ENCODE measurements at places on chromosomes 1 and 21.

GRCh38 chr1:23200883-23201282 is 16.4 kb downstream of the HTR1D start:
- DNase-seq = no peak

DNA sequence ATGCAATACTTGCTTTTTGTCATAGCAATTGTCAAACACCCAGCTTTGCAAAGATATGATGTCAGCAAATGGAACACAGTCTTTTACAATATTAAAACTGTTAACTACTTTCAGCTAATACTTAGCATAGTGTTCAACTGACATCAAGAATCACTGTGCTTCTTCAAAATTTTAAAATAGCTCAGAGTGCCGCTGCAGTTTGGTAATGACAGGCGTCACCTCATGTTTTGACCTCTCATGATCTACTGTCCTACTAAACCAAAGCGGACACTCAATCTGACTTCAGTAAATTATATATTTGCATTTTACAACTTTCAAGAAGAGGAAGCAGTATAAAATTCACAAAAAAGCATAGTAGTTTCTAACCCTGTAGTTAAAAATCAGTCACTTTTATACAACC is 2.0 kb downstream of the FMO1 start:
- DNase-seq = no peak

DNA sequence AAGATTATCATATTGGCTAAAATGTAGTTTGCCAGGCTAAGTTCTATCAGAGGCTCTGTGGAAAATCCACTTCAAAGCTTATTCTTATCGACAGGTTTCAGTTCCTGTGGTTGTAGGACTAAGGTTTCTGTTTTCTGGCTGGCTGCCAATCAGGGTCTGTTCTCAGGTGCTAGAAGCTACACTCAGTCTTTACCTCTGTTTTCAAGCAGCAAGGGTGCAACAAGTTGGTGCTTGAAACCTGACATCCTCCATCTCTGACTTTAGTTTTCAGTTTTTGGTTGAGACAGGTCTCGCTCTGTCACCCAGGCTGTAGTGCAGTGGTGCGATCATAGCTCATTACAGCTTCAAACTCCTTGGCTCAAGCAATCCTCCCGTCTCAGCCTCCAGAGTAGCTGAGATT is 15.3 kb upstream of the TMCO2 start:
- no peak for DNase-seq

DNA sequence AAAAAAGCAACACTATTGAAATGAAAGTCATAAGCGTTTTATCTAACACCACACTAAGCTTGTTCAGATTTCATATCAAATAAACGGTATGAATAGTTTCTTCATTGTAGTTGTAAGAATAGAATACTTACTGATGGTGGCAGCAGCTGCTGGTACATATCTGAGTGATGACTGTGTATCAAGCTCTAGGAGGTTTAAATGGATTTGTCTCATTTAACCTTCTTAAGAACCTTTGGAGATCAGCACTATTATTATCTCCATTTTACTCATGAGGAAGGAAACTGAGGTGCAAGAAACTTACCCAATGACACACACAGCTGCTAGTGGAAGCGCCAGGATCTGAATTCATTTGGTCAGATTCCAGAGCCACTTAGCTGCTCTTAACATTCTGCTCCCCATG is 104.0 kb downstream of the EIF4G3 start:
- DNase-seq = peak; percentile 57

DNA sequence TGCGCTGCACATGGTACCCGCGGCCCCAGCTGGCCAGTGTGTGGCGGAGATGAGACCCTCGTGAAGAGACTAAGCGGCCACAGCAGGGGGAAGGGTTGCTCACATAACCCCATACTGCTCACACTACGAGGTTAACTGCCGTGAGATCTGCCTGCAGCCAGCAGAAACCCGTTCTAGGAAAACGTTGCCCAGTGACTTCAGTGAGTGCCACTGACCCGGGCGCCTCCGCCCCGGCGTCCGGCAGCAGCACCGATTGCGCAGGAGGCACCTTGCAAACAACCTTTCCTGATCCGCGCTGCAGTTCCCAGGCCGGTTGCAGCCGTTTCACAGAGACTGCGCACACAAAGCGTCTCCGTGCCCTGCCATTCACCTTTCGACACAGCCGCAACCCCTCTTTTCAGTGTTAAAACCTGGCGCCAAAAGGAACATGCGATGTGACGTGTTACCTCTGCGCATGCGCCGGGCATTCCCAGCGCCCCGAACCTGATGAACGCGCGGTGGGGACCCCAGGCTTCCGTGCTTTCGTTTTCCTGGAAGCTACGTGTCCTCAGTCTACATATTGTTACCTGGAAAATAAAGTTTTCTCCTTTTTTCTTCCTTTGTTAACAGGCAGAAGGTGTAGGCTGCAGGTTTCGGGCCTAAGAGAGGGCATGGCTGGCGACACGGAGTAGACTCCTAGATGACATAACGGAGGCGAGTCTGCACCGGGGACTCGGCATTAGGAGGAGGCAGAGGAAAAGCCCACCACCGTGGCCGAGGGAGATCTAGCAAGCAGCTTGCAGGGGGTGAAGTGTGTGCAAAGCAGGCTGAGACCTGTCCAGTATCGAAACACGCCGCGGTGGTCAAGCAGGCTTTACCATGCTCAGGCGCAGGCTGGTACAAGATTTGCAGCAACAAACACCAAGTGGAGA is 8.9 kb downstream of the VPS26C start:
- DNase-seq = peak; percentile 31

- DNase-seq = no peak
These were observed 47.5 kb downstream of the SSX2IP start for GRCh38 chr1:84642774-84643173.

GRCh38 chr1:115807723-115808122 is 33.2 kb downstream of the NHLH2 start:
- DNase-seq = peak; percentile 65

DNA sequence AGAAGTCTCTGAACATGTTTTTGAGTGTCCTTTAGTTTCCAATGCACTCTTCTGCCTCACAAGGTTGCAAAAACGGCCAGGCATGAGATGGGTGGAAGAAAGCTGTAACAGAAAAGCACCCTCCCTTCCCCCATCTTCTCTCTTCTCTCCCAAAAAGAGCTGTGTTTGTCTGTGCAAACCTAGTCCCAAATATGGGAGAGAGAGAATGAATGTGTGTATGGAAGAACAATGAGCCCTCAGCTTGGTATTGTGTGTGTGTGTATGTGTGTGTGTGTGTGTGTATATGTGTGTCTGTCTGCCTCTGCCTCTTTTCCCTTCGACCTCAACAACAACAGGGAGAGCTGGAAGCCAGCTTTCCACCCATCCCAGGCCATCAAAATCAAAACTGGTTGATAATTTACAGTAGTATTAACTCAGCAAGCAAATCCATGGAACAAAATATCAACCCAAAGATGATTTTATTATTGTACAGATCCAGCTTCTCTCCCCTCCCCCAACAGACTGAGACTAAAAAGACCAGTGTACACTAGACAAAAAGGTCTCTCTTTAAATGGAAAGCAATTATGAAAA is 1.8 kb downstream of the RERE start:
- DNase-seq = peak; percentile 37

GRCh38 chr1:188423073-188423472 is 1594.3 kb downstream of the PLA2G4A start:
- DNase-seq = no peak

GRCh38 chr1:41656068-41656467 is 171.6 kb upstream of the EDN2 start:
- DNase-seq = no peak

DNA sequence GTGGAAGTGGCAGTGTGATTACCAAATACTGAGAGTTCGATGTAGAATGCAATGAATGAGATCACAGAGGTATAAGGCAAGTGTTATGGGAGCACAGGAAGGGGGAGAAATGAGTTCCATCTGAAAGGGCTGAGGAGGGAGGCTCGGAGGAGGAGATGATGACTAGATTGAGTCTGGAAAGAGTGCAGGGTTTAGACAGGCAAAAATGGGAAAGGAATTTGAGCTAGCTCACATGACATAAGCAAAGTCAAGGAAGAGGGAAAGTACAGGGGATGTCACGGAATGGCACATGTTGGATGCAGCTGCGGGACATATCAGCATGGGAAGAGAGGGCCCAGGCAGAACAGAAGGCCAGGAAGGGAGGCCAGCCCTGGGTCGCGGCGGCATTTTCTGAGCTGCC is 132.7 kb downstream of the RUNX1 start:
- peak; percentile 42 for DNase-seq

- DNase-seq = no peak
These were observed 23.2 kb downstream of the ATP8B2 start for GRCh38 chr1:154348429-154349076.

GRCh38 chr1:5720936-5721335 is 271.3 kb downstream of the NPHP4 start:
- DNase-seq = no peak

DNA sequence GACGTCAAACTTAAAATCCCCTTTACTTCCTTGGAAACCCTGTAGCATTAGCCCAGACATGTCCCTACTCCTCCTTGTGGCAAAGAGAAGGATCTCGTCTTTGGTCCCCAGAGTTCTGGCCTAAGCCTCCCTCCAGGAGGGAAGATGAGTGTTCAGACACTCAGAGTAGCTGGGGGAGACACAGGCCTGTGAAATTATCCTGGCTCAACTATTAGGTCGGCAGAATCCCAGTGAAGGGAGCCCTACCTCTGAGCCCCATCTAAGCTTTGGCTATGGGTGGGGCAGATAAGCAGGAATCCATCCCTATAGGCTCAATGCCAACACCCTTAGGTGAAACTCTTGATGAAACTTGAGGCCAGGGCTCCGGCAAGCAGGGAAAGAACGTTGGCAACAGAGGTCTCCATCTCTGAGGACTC is 1.7 kb upstream of the SFN start:
- peak; percentile 20 for DNase-seq

GRCh38 chr1:112923959-112924349 is 32.0 kb downstream of the SLC16A1 start:
- DNase-seq = no peak

- DNase-seq = peak; percentile 77
These were observed 179.4 kb downstream of the HIVEP3 start for GRCh38 chr1:41739061-41739955.

DNA sequence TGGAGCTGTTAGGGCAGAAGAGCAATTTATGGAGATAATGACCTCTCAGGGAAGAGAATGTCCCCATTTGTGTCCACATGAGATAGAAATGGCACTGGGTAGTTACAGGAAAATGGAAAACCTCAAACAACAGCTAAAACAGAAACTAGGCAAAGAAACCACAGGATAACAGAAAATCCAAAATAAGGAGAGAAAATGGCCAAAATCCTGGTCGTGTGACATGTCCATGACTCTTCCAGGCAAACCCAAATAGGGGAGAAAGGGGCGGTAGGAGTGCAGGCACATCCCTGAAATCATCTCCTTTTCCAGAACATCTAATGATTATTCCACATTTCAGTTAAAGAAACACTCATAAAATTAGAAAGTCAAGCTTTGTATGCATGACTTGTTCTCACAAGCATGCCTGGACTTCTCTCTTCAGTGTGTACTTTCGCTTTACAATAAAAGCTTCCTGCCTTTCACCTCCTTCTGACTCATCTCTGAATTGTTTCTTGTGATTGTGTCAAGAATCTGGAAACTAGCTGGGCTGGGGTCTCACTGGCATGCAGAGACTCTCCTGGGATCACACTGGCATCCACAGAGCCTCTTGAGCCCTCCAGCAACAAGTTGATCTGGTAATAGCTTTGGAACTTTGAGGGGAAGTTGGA is 171.4 kb upstream of the ZP4 start:
- no peak for DNase-seq

- no peak for DNase-seq
These were observed 23.5 kb upstream of the LRRC47 start for GRCh38 chr1:3819771-3820200.

DNA sequence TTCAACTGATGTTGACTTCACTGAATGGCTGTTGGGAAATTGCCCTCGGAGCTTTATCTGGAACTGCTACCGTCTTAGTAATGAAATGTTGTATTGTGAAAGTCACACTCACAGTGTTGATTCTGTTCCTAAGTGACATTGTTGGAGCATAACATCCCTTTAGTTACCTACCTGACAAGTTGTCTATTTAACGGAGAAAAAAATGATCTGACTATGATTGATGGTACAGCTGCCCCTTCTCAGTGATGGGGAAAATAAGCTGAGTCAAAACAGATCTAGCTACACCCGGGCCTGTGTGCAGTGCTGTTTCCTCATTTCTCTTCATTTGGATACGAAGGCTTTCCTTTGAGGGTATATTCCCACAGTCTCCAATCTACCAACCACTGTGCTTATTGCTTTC is 472.3 kb upstream of the BRINP3 start:
- DNase-seq = no peak

- no peak for DNase-seq
These were observed 51.2 kb downstream of the DNTTIP2 start for GRCh38 chr1:93827633-93828366.

- peak; percentile 35 for DNase-seq
These were observed 1.0 kb upstream of the ATP2B4 start for GRCh38 chr1:203625628-203626019.

DNA sequence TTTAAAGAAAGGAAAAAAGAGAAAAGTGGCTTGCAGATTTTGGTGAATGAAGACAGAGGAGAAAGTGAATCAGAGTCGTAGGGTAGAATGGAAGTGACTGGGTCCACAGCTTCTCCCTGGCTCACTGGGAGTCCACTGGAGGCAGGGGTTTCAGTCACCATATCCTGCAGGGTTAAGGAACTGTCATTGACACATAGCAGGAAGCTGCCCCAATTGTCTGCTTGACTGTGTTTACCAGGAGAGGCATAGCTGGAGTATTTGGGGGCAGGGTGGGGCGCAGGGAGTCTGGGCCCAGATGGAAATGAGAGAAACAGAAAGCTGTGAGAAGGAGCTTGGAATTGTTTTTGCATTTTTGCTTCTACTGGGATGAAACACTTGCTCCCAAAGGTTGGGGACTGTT is 228.8 kb upstream of the CSF3R start:
- no peak for DNase-seq

DNA sequence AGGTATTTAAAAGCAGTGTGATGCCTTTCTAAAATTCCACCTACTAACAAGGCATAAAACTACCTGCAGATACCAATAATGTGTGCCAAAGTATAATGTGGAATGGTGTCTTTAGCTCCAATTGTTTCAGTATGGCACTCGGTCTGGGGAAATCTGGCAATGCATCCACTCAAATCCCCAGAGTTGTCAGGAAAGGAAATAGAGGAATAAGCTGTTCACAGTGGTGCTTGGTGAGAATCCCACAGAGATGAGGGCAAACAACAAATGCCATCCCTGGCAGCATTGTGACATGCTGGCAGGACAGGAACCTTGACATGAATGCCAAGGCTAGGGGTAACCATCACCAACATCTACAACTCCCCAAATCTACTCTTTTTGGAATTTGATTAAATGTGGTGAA is 240.7 kb downstream of the BARHL2 start:
- DNase-seq = no peak

- no peak for DNase-seq
These were observed 18.1 kb downstream of the SLC2A5 start for GRCh38 chr1:9051379-9051778.

DNA sequence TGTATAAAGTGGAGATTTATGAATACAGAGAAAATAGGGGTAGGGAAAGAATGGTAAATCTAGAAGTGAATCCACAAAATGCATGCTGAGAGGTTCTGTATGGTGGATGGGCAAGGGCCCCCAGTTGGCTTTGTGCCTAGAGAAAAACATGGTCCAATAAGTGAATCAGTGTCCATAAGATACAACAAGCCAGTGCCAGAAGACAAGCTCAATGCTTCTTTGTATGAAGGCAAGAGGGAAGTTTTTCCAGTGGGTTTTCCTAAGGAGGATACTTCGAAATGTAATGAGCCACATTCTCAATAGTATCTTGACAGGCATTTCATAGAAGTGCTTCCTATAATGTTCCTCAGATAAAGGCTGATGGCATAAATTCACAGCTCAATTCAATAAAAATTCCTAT is 169.4 kb upstream of the HMCN1 start:
- no peak for DNase-seq

- DNase-seq = no peak
These were observed 16.5 kb downstream of the PODN start for GRCh38 chr1:53078333-53079101.

All from brain microvascular endothelial cell (primary cell).